ENCODE measurements at places on chromosomes 4 and X.

DNA sequence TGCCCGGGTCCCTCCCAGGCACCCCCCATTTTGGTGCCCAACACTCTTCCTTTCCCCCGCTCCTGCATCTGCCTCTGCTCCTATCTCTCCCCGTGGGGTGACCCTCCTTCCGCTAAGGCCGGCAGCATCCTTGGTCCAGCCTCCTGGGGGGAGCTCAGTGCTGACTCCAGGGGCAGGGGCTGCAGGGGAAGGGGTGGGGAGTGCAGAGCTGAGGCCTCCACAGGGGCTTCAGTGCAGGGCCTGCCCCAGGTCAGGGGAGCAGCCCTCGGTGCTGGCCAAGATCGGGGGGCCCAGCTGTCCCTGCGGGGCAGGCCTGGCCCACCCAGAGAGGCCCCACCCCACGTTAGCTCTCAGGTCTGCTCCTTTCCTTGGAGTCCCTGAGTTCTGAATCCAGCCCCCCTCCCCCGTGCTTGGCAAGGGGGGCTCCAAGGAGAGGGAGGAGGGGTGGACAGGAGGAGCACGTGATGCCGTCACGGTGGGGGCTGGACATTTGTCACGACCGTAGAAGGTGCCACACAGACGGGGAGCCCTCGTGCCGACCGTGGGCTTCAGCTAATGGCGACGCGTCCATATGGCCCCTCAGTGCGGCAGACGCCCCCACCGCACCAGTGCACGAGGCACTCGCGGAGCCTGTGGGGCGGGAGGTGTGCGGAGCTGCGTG lies 63.5 kb upstream of the ADRA2C start:
- no peak for DNase-seq

DNA sequence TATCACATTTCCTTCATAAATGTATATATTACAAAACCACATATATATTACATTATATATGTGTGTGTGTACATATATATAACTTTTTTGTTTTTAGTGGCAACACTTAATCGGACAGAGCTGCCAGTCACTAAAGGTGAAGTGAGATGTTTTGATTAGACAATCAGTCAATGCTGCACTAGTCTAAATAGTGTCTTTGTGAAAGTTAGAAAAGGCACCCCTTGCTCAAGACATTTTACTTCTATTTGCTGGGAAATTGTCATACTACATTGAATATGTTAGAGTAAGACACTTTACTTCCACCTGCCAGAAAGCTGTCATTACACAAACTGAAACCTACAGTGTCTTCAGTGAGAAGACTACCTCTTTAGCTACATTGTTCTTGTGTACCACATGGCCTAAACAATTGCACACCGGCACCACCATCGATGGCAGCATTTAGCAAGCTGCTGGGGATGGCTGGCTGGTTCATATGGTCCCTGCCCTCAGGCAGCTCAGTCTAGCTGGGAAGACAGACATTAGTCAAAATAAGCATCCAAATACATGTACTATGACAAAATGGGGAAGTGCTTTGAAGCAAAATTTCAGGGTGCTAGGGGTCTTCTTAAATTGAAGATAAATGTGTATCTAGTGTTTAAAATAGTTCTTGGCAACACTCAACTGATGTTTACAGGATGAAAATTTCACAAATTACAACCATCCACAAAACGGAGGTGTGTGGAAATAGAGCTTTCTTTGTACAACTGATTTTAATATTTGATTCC lies 148.1 kb upstream of the GATB start:
- no peak for DNase-seq

DNA sequence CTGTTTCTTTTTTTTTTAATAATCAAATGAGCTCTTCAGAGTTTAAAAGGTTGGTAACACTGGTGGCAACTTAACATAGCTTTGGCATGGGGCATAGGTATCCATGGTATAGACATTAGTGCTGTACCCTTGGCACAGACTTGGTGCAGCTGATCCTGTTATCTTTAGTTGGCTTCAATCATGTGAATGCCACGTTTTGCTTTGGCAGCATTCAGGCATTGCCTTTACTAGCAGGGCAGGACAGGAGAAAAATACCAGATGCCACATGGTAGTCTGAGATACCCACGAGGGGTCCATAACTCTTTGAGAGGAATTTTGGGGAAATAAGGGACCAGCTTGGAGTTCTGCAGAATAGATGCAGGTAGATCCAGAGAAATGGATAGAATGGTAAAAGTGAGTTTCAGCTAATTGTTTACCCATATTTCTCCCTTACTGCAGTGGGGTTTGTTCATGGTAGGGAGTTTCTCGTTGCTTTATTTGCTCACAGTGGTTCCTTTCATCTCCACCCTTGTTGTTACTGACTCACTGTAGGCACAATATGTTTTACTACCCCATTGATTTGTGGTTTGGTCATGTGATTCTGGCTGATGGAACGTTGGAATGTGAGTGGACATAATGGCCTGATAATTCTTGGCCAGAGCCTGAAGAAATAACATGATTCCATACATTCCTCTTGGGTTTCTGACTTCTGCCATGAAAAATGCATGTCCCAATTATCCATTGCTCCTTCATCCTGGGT lies 342.7 kb downstream of the GLUD2 start:
- no peak for DNase-seq

GRCh38 chrX:5683996-5684395 lies 544.7 kb downstream of the NLGN4X start:
- no peak for DNase-seq

DNA sequence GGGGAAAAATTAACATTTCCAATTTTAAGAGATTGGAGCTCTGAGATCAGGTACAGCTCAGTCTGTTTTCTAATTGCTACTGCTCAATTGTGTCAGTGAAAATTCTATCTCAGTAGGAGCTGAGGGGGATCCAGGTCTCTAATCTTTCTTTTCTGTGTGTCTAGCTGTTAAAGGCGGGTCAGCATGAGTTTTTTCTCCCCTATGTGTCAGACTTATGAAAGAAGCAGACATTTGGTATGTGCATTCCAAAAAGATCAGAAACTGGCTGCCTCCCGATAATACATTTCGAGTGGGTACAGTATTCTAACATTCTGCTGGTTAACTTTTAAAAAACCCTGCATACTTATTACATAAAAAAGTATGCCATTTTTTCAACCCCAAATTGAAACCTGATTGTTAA lies 72.4 kb downstream of the PCDH7 start:
- DNase-seq: no peak

- no peak for DNase-seq
These were observed 180.3 kb upstream of the TENM3 start for GRCh38 chr4:182062936-182063335.

GRCh38 chr4:128587382-128587781 lies 222.1 kb upstream of the JADE1 start:
- no peak for DNase-seq

GRCh38 chr4:4302001-4302400 lies 11.9 kb downstream of the ZBTB49 start:
- no peak for DNase-seq

- no peak for DNase-seq
These were observed 44.9 kb upstream of the PHF8 start for GRCh38 chrX:54089191-54089590.

DNA sequence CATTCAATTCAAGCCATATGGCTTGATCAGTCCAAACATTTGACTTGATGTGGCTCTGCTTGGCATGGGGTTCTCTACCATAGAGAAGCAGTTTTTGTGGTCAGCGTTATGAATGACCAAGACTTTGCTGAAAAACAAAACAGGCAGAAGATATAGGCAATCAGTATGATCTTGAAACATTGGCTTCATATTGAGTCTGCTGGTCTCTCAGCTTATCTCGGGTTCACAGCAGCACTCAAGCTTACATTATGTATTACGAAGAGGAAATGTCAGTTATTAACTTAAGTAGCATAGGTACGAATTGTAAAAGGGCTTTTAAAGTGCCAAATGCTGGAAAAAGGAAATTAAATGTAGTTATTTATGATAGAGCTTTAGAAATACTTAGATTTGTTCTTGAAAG lies 99.0 kb downstream of the AFF2 start:
- no peak for DNase-seq

DNA sequence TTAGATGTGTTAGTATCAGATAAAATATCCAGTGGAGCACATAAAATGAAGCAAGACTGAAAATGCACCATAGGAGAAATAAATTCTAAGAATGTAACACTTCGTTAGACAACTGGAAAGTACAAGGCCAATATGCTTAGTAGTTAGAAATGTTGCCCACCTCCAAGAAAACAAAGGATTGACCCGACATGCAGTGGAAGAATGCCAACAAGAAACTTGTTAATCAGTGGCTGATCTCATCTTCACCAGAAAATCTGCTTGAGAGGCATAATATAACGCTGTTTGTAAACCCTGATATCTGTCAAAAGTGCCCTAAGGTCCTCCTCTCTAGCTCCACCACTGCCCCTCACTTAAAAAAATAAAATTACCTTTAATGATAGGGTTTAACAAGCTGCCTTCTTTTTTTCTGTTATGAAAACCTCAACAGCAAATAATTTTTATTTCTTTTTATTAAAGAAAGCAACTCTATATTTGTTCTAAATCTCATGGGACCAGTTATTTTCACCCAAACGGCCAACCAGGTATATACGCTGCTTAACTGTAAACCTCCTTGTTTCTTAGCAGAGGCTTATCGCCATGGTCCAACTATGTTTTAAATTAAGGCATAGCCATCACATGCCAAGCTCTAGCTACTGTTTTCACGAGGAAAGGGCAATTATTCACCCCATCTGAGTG lies 1.8 kb downstream of the RASGEF1B start:
- DNase-seq: no peak

GRCh38 chr4:53589511-53589910 lies 1.8 kb downstream of the LNX1 start:
- DNase-seq: no peak

- DNase-seq: no peak
These were observed 1467.2 kb downstream of the RPA4 start for GRCh38 chrX:98350940-98351339.

GRCh38 chr4:146379744-146380143 lies 142.0 kb downstream of the SLC10A7 start:
- DNase-seq: no peak

GRCh38 chrX:127568691-127569090 lies 483.5 kb downstream of the ACTRT1 start:
- no peak for DNase-seq

DNA sequence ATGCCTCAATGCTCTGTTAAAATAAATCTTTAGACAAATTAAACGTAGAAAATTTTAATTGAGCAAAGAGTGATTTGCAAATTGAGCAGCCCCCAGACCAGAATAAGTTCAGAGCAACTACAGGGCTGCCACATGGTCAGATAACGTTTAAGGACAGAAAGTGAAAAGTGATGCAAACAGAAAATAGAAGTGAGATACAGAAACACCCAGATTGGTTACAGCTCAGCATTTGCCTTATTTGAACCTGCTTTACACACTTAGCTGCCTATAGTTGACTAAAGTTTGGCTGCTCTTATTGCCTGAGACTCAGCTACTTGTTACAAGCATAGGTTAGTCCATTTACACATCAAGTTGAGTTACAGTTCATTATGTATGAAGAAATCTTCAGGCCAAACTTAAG lies 1800.8 kb upstream of the PCDH10 start:
- no peak for DNase-seq

DNA sequence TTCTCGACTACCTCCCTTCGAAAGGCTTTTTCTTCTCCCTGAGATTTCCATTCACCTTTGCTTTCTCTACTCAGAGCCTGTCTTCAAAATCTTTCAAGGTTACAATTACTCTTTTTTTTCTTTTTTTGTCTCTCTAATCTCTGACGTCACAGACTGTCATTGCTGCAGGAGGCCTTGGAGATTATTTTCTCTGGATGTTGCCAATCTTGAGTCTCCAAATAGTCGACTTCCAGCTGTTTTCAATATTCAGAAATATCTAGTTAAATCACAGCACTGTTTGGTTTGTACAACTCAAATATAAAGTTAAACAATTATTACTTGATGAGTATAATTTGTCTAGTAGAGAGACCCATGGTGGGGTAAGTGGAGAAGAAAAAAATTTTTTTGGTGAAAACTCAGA lies 359.0 kb upstream of the BOD1L1 start:
- no peak for DNase-seq

GRCh38 chr4:94332983-94333590 lies 9.5 kb downstream of the HPGDS start:
- DNase-seq: no peak
